ENCODE measurements at places on chromosomes 5 and 9. TPM values are rescaled to one million over a fixed set of nuclear protein-coding genes. Genes with fewer than 3 reads are reported as not detected.

PTGER4 gene
- 14.8 TPM for total RNA-seq

DNA sequence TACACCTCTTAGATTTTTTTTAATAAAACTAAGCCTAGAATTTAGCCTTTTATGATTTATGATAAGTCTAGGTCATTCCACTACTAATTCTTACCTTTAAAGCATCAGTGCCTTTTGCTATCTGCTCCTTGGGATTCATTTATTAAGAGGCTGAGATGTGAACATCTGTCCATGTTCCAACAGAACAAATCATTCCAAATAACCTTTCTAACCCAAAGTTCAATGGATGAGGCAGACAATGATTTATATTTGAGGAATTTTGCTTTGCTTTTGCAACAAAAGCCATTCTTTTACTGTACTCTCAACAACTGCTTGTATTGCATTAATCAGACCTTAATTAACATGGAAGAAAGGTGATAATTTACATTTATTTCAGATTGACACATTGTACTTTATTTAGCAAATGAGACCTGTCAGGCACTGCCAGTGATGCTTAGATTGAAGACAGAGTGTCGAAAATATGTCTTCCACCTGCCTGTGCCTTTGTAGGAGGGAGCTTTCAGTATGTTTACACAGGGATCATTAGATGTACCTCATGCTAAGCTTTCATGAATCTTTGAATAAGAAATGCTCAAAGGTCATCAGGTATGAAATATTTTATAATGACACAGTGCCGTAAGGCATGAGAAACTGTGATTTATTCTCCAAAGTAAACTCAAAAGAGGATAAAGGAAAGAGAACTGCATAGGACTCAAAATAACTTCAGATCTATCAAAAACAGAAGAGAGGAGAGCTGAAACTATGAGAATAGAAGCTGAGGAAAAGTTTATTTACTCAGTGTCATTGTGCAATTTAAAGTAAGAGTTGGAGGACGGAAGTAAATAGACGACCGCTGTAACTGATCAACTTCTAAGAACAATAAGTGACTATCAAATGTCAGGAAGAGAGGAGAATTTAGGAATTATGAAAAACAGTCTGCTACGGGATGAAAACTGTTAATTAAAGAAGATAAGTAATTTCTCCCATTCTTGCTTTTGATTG lies 36.7 kb upstream of the IZUMO3 start:
- no peak for DNase-seq

SLC6A19 gene
- 0.32 TPM for total RNA-seq

CATSPER3 gene
- total RNA-seq: 0.61 TPM

CAMK2A gene
- not detected for total RNA-seq

TXNDC15 gene
- total RNA-seq: 50.1 TPM

DNA sequence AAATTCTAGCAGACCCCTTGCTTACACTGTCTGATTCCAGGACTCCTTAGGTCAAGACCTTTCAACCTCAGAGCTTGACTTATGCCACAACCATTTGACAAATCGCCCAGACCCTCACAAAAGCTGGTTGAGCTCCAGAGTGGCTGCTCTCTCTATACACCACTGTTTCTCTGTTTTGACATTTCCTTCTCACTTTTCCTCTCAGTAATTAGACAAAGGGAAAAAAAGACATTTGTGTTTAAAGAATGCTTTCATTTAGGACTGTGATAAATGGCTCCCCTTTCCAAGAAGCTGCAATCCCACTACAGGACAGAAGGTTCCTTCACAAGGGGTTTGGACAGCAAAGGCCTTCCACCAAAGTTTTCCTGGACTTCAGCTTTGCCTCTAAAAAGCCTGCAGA lies 601.3 kb downstream of the NR2F1-AS1 start:
- DNase-seq: no peak

- no peak for DNase-seq
Observed at GRCh38 chr5:146890066-146890465, 11.5 kb upstream of the PPP2R2B start.

CIZ1 gene
- 100.0 TPM for total RNA-seq

DNA sequence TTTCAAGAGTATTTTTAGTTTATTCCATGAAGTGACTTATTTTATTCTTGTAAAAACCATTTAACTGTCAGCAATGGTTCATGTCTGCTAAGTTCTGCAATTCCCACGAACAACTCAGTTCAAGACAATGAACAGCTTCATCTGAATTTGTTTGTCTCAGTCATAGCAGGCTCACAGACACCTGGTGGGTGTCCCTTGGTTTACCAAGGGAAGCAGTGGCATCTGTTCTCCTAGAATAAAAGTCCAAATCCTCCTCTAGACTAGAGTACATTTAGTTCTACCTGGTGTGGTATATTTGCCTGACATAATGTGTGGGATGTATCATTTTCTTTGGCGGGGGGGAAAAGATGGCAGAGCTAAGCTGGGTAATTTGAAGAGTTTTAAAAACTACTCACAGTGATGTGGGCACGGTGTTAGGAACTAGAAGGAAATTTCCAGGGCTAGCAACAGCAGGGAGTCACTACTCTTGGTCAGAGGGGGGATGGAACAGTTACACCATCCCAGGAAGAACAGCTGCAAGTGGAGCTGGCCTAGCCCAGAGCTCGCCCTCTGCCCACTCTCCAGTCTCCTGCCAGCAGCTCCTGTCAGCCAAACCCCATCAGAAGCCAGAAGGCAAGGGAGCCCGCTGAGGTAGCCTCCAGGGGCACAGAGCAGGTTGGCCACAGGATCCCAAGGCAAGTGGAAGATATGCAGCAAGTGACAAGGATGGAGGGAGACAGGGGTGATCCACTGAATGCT lies 100.3 kb downstream of the PJA2 start:
- DNase-seq: no peak

DNA sequence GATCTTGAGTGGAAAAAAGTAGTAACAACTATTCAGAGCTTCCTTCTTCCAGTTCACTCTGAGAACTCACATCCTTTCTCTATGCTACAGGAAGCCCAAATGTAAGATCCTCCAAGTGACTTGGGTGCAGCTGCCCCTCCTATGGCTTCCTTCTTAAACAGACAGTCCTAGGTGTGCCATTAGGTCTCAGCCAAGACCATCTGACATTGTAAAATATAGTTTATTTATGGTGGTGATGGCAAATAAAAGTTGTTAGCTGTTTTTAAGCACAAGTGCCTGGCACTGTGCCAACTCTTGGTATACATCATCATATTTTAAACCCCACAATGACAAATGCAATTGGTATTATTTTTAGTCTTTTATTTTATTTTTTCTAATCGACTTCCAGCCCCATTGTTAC lies 58.1 kb downstream of the TMEM252 start:
- DNase-seq: no peak

DNA sequence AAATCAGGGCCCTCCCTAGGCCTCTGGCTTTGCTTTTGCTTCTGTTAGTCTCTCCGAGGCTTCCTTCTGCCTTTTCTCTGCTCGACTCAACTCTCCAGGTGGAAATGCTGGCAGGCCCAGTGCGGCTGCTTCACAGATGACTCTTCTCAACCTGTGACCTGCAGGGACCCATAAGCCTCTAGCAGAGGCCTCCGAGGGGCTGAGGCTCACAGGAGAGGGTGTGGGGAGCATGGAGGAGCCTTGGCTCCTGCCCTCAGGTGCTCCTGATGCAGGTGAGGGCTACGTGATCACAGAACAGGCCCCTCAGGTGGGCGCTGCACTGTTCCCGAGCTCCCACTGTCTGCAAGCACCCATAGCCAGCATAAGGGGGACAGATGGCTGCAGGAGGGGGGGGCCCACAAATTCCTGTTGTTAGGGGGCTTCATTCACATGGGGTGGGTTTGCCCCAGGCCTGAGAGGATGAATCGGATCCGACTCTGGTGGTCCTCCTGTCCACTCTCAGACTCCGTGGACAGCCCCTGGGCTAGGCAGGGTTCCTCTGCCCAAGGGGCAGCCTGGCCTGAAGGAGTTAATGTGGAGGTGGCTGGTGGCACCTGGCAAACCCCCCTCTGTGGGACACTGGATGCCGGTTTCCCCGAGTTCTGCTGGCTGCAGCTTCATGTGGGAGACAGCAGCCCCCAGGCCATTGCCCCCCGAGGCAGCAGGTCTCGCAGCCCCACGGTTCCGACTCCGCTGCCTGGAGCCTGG lies 10.9 kb upstream of the FCN2 start:
- peak; percentile 85 for DNase-seq

DNA sequence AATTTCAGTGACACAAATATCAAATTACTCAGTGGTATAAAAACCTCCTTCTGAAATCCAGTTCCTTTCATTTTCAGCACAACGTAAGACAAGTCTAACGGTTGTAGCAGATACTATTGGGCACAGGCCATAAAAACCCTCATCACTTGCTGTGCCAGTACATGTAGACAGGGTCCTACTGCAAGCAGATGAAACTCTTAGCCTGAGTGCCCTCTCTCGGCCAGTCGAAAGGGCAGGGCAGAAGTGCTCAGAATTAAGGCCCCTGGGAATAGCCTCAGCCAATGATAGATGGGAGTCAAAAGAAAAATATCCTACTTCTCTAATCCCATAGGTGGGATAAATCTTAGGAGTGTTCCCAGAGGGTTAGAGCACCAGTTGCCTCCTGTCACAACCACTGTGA lies 168.5 kb upstream of the FER start:
- DNase-seq: no peak

IL5 gene
- not detected for total RNA-seq

GRCh38 chr9:22116758-22117157 lies 107.7 kb upstream of the CDKN2B start:
- no peak for DNase-seq

- no peak for DNase-seq
Observed at GRCh38 chr9:10876333-10876732, 263.5 kb upstream of the PTPRD start.

DNA sequence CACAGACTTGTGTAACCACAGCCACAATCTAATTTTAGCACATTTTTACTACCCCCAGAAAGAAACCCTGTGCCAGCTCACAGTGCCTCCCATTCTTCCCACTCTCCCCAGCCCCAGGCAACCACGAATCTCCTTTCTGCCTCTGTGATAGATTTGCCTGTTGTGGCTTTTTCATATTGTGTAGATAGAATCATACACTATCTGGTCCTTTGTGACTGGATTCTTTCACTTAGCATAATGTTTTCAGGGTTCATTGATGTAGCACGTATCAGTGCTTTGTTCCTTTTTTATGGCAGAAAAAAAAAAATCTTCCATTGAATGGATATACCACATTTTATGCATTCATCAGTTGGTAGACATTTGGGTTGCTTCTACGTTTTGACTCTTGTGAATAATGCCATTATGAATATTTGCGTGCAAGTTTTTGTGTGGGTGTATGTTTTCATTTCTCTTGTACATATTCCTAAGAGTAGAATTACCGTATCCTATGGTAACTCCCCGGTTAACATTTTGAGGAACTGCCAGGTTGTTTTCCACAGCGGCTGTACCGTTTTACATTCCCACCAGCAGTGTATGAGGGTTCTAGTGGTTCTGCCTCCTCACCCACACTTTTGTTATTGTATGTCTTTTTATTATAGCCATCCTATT lies 64.5 kb downstream of the RCL1 start:
- DNase-seq: no peak
